ENCODE measurements at places on chromosomes 1 and 21.

- DNase-seq = no peak
Measured at GRCh38 chr1:221101807-221102605, 222.8 kb downstream of the HLX start.

GRCh38 chr1:118264343-118264742 lies 79.3 kb upstream of the SPAG17 start:
- DNase-seq = no peak

DNA sequence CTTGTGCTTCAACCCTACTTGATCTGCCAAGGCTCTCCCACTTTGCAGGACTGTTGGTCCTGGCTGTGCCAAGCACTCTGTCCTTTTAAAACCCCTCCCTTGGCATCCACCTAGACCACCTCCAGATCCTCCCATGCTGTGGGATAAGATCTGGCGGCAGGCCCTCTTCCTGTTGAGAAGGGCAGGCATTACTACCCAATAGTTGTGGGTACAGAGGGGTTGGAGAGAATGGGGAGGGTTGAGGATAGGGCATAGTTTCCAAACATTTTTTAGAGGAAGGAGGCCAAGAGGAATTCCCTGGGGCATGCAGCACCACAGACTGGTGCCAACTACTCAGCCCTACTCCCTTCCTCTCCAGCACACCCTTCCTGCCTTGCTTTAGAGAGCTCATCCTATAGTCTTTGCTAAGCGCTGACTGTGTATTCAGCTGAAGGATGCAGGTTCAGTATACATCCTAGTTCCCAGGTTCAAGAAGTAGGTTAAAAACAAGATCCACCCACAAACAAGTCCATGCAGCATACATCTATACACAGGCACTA lies 70.7 kb downstream of the TRABD2B start:
- DNase-seq = no peak

GRCh38 chr1:29420202-29420601 lies 183.9 kb downstream of the PTPRU start:
- DNase-seq = no peak

DNA sequence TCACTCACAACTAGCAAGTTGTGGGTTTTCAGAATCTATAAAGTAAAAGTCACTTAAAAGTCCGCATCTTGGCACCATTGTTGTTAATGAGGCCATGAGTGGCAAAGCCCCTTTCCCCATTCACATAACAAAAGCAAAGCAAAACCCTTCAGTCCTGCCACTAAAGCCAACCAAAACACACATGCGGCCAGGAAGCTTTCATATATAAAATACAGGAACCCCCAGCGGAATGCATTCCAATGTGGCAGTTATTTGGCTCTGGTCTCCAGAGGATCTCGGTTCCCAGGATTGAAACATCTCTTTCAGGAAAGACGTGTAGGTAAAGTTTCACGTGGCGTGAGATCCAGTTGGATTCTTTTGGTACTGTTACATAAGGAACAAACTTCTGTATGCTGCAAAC lies 2.5 kb upstream of the LBR start:
- no peak for DNase-seq

- DNase-seq = no peak
Measured at GRCh38 chr1:212783976-212784375, 7.6 kb downstream of the NSL1 start.

DNA sequence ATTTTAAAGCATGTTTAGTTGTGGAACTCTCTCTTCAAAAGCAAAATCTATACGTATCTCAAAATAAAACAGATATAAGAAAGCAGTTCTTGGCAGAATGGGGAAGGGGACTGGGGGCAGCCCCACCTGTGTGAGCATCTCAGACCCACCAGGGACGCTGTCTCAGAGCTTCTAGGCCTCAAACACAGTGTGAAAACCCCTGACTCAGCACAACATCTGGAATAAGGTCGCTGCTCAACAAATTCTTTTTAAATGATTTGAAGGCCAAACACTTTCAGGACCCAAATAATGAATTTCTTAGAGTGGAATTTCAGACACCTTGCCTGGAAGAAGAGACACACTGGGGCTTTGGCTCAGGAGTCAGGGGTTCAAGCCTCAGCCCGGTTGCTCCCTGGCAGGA lies 27.1 kb upstream of the GRHL3 start:
- DNase-seq = no peak

DNA sequence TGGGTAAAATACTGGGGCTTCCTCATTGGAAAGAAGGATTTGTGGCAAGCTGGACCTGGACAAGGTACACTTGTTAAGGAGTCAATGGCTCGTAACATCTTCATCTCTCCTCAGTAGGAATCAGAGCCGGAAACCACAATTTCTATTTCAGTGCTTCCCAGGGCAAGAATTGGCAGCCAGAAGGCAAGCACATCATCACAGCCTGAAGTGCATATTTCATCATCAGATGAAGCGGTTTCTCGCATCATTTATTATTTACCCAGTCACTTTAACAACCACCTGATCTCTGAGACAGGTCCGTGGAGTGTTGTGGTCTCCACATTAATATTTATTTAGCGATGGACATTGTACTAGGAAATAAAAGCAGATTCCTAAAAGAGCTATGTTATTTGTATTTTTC lies 55.0 kb downstream of the KCNJ15 start:
- no peak for DNase-seq

DNA sequence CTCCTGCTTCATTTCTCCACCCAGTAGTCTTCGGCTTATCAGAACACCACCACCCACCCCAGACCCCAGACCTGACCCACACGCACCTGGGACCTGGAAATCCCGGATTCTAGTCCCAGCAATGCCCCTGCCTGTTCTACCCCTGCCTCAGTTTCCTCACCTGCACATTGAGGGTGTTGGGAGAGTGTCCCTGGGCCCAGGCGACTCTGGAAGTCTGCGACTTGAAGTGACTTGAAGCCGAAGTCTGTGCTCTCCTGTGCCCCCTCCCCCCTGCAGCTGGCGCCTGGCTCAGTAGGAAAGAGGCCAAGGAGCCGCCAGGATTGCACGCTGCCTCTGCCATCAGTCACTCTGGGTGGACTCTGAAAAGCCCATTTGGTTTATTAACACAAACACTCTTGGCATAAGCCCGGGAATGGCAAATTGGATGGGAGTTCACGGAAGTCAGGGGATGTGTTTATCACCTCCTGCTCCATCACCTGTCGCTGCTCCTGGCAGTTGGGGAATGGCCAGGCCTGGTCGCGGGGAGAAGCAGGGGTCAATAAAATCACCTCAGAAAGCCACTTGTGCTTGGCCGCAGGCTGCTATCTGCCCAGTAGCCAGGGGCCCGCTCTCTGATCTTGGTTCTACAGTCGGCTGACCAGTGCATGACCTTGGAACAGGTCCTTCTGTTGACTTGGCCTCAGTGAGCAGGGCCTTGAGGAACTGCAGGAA lies 132.7 kb downstream of the ACTL8 start:
- no peak for DNase-seq

GRCh38 chr1:93668951-93669350 lies 12.7 kb downstream of the BCAR3 start:
- DNase-seq = no peak

DNA sequence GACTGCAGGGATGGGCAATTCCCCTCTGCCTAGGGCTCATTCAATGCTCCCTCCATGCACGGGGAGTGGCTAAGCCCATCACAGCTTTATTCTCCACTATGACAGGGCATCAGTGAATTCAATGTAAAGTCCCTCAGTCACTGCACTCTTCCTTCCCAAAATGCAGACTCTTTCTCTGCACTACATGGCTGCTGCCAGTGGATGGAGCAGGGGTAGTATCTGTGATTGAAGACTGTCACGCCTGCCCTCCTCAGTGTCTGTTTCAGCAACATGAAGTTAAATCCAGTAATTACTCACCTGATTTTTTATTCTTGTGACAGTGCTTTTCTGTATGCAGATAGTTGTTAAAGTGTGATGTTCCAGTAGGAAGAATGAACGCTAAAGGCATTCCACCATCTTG lies 1323.2 kb downstream of the AMY1C start:
- peak; percentile 6 for DNase-seq

DNA sequence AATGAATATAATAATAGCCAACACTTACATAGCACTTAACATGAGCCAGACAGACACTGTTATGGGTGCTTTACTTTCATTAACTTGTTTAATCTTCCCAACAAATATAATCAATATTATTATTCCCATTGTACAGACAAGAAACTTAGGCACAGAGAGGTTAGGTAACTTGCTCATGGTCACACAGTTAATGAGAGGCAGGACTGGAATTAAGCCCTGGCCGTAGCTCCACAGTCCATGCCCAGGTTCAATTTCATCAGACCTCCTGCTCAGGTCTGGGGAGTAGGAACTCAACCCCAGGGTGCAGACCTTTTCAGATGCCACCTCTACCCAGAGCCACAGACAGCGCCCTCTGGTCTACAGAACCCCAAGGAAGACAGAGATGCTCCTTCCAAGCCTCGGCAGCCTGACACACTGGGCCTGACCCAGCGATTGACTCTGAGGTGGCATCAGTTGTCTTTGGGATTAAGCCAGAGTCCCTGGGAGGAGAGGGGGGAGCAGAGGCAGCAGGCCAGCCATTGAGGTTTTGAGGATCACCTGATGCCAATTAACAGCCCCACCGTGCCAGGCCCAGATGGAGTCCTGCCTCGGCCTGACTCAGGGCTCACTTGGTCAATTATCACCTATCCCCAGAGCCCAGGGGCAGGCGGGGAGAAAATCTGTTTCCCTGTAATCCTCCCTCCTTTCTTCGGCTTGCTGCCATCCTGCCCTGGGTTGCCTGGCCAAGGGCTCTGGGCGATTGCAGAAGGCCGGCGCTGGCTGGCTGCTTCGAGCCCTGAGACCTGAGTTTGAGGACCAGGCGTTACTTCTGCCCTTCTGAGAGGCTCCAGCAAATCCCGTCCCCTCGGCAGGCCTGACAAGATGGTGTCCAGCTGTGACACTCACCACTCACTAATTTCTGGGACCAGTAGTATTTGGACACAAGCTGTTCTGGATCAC lies 116.7 kb downstream of the LACTBL1 start:
- DNase-seq = no peak

DNA sequence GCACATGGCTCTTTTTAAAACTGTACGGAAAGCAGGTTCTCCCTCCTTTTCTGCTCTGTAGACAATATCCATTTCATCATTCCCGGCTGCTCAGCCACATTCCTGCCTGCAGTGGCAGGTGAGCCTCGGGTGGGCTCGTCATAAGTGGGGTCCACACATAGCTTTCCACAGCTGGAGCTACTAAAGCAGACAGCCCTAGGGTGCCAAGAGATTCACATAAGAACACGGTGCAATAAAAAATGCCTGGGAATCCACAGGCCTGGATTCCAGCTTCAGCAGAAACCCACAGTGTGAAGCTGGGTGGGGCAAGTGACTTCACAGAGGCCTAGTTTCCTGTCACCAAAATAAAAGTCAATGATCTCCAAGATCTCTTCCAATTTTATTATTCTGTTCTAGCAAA lies 96.4 kb downstream of the MIS18A start:
- no peak for DNase-seq

GRCh38 chr1:17572264-17572985 lies 32.9 kb downstream of the ARHGEF10L start:
- DNase-seq = peak; percentile 66

GRCh38 chr1:180970333-180971079 lies 52.2 kb downstream of the STX6 start:
- no peak for DNase-seq

GRCh38 chr1:150321826-150322166 lies 463 bp downstream of the PRPF3 start:
- peak; percentile 57 for DNase-seq

- no peak for DNase-seq
Measured at GRCh38 chr1:218384581-218384993, 39.5 kb downstream of the TGFB2 start.

DNA sequence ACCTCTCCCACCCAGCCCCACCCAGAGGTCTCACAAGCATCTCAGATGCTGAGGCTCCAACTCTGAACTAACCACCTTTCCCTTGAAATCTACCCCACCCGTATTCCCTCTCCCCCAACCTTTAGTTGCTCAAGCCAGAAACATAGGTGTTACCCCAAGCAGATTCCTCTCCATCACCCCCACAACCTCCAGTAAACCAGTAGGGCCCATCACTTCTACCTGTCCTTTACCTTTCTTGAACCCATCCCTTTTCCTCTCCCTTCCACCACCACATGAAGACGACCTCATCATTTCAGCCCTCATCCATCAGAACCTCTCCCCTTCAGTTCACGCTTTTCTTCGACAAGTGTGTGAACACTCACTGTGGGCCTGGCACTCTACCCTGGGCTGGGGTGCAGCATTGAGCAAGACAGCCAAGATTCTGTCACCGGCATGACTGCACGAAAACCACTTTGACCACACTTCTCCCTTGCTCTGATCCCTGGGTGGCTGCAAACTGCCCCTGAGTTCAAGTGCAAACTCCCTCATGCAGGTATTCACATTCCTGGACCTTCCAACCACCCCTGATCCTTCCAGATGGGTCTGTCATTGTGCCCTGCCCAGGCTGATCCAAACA lies 65.5 kb upstream of the LAPTM5 start:
- no peak for DNase-seq

GRCh38 chr21:45248893-45249381 lies 38.8 kb downstream of the POFUT2 start:
- DNase-seq = no peak

- no peak for DNase-seq
Measured at GRCh38 chr1:71298633-71299032, 217.8 kb upstream of the ZRANB2 start.

DNA sequence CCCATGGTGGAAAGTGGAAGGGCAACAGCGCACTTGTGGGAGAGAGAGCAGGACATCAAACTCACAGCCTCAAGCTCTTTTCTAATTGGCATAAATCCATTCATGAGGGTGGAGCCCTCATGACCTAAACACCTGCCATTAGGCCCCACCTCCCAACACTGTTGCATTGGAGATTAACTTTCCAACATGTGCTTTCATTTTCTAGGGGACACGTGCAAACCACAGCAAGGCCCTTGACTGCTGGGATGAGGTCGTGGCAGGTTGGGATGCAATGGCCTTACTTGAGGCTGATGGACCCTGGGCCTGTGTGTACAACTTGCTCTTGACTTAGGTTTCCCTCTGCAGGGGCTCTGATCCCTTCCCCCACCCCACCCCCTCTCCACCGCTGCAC lies 35.9 kb upstream of the NEK2 start:
- peak; percentile 54 for DNase-seq

DNA sequence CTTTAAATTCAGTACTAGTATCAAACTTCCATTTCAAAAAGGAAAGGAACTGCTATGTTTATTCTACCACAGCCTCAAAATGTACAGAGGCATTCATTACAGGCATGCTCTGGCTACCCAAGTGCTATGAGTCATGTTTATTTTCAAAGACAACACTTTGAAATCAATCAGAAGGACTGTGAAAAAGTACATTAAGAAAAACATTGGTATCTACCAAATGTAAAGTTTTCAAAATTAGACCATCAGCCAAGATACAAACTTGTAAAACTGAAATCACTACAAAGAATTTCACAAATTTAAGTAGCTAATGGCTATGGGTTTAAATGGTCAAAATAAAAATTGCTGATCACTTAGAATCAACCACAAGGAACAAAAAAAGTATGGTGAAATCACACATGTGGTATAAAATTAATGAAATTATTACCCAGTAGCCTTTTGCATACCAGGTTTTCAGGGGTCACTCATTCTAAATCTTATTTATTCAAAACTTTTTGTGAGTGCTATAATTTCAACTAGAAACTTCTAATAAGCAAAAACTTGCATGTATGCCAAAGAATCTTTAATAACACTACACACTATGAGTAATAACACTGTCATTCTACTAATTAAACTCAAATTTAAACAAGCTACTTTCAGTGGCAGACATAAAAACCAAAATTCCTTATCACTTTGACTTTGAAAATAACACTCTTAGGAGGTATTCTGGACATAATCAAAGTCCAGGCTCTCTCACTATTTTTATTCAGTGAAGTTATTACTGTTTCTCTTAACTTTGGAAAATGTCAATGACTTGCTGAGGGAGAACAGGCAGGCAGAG lies 49.2 kb downstream of the ENAH start:
- no peak for DNase-seq

GRCh38 chr1:36981771-36982622 lies 52.3 kb downstream of the GRIK3 start:
- no peak for DNase-seq

GRCh38 chr1:43280692-43281091 lies 4.7 kb downstream of the C1orf210 start:
- DNase-seq = no peak
